Stimulated activated naive CD8-positive, alpha-beta T cell treated with anti-CD3 and anti-CD28 coated beads, Interleukin-15, amount 100 ng/mL, for 72 hours (primary cell): ENCODE measurements at places on chromosomes 6 and 20.
A peak's percentile ranks its signal among the peaks of the same experiment; 100 is the strongest.

DNA sequence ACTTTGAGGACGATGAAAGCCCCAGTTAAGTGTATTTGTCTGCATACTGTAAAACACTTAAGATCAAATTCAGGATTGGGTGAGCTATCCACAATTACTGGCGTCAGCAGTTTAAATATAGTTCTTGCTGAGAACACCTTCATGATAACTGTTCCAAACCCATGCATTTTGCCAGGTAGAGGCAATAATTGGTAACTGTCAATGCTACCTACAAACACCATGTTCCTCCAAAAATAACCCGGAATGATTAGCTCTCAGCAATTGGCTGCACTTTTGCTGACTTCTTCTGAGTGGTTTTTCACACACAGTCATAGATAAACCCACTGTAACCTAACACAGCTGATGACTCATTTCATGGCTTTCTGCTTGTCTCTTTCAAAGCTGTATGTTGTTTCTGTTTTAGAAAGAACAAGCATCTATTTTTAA, 1358.6 kb upstream of the GJE1 start:
- DNase-seq, result no peak

DNA sequence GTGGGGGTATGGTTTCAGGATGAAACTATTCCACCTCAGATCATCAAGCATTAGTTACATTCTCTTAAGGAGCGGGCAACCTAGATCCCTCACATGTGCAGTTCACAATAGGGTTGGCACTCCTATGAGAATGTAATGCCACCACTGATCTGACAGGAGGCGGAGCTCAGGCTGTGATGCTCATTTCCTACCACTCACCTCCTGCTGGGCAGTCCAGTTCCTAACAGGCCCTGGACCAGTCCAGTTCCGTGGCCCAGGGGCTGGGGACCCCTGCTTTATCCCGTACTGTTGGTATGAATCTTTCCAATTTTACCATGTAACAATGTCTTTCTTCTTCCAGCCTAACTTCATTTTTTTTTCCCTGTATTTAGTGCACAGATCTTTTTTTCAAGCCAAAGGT, 94.9 kb downstream of the OGFRL1 start:
- no peak for DNase-seq

DNA sequence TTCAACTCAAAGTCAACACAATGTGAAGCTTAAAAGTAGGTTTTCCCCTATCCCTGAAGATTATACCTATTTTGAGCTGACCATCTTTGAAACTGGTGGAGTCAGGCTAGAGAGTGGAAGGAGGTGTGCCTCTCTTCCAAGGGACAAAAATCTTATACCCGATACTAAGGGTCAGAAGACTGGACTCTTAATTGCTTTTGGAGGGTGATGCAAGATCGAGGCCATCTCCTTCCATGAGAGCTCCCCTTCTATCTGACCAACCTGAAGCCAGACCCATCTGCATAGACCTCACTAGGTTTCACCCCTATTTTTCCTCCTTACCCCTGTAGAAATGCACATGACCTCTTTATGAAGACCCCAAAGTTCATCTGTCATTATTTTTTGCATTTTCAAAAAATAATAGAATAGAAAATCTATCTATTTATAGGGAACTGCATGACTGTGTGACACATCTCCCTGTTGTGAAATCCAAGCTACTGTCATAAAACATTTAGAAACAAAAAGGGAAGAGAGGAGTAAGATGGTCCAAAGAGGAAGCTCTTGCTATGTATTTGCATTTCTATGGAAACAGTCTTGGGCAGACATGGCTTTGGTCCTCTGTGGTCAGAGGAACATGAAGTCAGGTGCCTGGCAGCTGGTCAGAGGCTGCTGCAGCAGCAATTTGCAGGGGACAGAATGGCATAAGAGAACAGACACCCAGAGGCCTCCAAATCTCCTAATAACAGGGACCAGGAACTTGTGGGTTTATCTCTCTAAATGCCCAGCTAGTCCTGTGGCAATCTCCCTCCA, 349.2 kb downstream of the MAFB start:
- no peak for DNase-seq

DNA sequence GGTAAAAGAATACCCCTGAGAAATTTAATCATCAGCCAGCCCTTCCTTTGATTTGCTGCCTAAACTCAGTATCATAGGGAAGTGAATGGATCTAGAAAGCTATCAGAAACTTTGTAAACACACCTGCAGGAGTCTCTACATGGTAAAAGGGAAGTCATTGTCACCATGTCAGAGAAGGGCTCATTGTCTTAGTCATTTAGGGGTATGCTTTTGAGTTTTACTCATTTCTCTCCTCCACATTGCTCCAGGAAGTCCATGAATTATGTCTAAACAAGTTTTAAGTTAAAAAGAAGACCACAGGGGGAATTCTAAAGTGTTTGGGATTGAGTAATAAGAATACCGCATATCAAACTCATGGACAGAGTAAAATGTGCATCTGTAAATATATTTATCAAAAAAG, 2.5 kb downstream of the SLC17A1 start:
- no peak for DNase-seq

- DNase-seq, result no peak
Observed at GRCh38 chr6:2412731-2413130, 167.3 kb upstream of the GMDS start.

DNA sequence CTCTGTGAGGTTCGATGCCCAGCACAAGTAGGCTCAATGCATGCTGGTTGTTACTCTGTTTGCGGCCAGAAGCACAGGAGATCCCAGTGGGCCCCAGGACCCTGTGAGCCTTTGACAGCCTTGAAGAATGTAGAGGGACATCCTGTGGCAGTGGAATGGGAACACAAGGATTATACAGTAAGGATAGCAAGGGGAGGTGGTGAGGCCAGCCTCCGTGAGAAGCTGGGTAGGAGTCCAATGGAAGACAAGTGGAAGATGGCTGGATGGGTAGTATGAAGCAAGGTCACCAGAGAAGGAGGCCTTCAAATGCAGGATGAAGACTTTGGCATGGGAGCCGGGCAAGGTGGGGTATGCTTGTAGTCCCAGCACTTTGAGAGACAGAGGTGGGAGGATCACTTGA, 622.9 kb upstream of the CDH4 start:
- DNase-seq, result no peak

GRCh38 chr6:67680297-67680932, 954.7 kb upstream of the ADGRB3 start:
- no peak for DNase-seq

DNA sequence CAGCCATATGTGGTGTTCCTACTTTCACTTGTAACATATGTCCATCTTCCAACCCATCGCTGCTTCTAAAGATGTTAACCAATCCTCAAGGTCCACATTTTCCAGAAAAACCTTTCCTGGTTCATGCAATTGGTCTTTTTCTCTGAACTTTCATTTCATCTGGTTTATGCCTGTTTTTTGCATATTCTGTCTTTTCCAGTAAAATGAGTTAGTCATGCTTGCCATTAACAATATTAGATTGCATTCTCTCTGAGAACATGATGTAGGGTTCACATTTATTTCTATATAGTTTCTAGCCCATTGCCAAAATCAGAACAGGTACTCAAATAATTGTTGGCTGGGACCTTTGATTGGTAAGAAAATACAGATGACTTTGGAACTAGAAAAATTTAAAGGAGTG, 36.7 kb downstream of the HIVEP2 start:
- DNase-seq, result no peak

DNA sequence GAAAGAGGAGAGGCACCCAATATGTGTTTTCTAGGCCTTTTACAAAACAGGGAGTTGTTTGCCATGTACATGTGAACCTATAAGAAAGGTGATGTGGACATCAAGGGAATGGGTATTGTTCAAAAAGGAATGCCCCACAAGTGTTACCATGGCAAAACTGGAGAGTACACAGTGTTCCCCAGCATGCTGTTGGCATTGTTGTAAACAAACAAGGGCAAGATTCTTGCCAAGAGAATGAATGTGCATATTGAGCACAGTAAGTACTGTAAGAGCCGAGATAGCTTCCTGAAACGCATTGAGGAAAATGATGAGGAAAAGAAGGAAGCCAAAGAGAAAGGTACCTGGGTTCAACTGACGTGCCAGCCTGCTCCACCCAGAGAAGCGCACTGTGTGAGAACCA, 13.1 kb downstream of the QRSL1 start:
- DNase-seq, result no peak

- DNase-seq, result no peak
Observed at GRCh38 chr20:58847463-58847862, 3.2 kb downstream of the GNAS-AS1 start.

- no peak for DNase-seq
Observed at GRCh38 chr6:87723170-87724078, 21.4 kb upstream of the AKIRIN2 start.

GRCh38 chr6:160337991-160338390, 10.2 kb upstream of the SLC22A3 start:
- no peak for DNase-seq

DNA sequence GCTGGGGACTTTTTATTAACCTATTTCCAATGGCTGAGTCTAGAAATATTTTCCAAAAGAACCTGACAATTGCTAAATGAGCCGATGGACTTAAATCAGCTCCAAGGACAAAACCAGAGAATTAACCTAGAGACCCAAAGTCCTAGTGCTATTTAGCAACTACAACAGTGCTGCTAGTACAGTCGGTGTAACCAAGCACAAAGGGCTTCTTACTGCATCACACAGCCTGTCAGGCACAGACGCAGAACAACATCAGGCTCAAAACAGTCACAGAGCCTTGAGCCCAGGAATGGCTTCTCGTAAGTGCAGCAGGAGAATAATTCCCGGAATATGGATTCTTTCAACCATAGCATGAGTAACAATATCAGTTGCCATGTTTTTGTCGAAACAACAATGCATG, 70.0 kb downstream of the GFOD1 start:
- DNase-seq, result no peak

GRCh38 chr6:131281471-131282270, 146.4 kb downstream of the AKAP7 start:
- peak; percentile 48 for DNase-seq

GRCh38 chr6:40778918-40779317, 191.8 kb upstream of the LRFN2 start:
- no peak for DNase-seq

DNA sequence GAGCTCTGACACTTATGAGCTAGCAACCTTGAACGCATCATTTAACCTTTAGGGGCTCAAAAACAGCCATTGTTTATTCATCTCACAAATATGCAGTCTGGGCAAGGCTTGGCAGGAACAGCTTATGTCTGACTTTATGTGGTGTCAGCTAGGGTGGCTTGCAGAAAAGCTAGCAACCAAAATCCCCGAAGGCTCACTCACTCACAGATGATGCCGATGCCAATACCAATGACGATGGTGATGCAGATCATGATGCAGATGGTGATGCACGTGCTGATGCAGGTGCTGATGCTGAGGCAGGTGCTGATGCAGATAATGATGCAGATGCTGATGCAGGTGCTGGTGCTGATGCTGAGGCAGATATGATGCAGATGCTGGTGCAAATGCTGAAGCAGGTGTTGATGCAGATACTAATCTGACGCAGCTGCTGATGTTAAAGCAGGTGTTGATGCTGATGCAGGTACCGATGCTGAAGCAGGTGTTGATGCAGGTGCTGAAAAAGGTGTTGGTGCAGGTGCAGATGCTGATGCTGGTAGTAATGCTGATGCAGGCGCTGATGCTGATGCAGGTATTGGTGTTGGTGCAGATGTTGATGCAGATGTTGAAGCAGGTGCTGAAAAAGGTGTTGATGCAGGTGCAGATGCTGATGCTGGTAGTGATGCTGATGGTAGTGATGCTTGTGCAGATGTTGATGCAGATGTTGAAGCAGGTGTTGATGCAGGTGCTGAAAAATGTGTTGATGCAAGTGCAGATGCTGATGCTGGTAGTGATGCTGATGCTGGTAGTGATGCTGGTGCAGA, 195.6 kb downstream of the NFATC2 start:
- DNase-seq, result no peak

- no peak for DNase-seq
Observed at GRCh38 chr20:14687313-14687712, 349.9 kb upstream of the FLRT3 start.

GRCh38 chr20:46905364-46906125, 10.9 kb downstream of the EYA2 start:
- DNase-seq, result no peak

DNA sequence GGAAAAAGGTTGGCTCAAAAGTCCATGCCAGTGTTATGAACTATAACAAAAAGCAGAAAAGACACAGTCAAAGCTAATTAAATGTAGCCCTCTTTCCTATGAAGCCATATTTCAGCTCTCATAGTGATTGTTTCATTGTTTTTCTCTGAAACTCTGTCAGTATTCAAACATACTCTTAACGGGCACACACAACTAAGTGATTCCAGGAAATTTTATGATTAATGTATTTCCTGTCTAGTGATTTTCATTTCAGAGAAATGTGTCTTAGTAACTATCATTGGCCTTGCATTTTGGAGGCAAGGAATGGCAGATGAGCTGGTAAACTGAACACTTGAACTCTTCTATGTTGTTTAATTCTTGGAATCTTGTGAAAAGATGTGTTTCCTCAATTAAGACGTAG, 68.0 kb downstream of the CLVS2 start:
- no peak for DNase-seq

- no peak for DNase-seq
Observed at GRCh38 chr6:111260570-111261298, 173.4 kb downstream of the SLC16A10 start.

- DNase-seq, result no peak
Observed at GRCh38 chr6:123641497-123641896, 4.7 kb upstream of the TRDN start.

GRCh38 chr20:37915800-37916570, 13.1 kb downstream of the VSTM2L start:
- no peak for DNase-seq

- no peak for DNase-seq
Observed at GRCh38 chr6:119526561-119527230, 177.1 kb upstream of the MAN1A1 start.

GRCh38 chr20:10475225-10475624, 40.1 kb downstream of the SLX4IP start:
- no peak for DNase-seq

GRCh38 chr6:4176907-4177306, 41.5 kb upstream of the ECI2 start:
- no peak for DNase-seq

GRCh38 chr20:698276-698675, 22.7 kb upstream of the SCRT2 start:
- no peak for DNase-seq

DNA sequence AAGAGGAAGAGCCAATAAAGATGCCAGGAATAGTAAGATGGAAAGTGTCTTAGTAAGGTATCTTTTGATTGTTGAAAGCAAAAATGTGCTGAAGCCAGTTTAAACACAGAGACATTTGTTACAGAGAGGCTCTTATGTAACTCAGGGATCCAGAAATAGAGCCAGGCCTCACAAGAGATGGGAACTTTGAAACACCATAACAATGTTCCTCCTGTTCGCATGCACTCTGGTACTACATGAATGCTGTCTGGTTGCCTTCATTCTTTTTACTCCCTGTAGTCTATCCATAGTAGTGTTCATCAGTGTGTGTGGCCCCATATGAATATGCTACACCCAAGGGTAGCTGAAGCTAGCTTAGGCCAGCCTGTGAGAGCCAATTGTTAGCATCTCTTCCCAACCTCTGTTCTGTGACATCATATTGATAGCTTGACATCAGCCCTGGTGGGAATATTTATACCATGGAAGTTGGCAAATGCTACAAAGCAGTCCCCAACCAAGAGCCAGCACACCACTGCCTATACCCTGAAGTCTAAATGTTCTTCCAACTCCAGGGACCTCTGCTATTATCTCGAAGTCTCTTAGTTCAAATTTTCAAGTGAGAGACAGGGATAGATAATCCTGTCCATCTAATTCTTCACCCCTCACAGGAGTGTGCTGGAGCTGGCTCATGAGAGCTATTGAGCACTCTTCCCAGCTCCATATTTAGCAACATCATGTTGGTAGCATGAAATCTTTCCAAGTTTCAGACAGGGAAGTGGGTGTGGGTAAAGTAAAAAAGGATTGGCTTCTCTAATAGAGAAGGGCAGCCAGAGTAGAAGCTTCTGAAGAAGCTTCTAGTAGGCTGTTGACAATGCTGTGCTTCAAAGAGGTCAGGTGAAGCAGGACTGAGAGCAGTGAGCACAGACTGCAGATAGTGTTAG, 7.0 kb downstream of the NDUFAF5 start:
- DNase-seq, result no peak
